ENCODE measurements at places on chromosomes 5 and 9.

DNA sequence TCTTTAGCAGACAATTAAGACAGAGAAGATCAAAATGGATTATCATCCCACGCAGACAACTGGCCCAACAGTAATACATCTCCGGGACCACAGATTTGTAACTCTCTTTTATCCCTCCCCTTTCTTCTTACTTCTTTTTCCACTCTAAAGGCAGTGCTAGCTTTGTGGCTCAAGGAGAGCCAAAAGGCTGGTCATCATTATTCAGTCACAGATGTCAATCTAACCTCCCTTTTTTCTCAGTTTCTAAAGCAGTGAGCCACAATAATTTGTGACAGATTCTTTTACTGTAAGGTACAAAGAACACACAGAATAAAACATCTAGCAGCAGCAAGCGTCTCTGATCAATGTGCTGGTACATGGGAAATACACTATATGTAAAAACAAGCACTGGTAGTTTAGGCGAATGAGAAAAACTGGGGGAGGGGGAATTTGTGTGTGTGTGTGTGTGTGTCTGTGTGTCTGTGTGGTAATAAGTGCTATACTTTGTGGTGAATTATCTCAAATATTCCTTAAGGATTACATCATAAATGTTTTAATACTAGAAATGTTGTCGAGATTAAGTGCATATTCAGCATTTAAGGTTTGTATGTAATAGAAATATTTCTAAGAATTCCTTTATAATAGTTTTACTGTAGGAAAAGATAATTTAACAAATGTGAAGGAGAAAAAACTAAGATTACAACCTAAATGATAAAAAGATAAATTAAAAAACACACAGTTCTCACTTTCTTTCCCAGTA is 140.2 kb downstream of the DENND1A start:
- DNase-seq = no peak

DNA sequence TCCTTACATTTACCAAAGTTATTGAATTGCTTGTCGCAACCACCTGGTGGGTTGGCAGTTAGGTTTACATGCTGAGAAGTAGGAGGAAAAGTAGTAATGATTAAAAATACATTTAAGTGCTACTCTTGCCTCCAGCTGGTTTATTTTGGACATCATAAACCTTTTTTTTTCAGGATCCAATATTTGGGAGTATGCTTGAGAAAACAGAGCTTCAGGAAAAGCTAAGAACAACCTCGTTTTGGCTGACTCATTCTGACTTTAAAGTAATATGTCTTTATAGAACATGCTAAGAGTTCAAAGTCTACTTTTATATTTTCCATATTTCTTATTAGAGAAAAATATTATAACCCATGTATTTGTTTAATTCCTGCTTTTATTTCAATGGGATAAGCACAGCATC is 41.7 kb upstream of the BNC2 start:
- no peak for DNase-seq

- no peak for DNase-seq
These were observed 65.0 kb upstream of the SUB1 start for GRCh38 chr5:32520356-32520755.

GRCh38 chr9:73805853-73806458 is 654.3 kb downstream of the ANXA1 start:
- no peak for DNase-seq

DNA sequence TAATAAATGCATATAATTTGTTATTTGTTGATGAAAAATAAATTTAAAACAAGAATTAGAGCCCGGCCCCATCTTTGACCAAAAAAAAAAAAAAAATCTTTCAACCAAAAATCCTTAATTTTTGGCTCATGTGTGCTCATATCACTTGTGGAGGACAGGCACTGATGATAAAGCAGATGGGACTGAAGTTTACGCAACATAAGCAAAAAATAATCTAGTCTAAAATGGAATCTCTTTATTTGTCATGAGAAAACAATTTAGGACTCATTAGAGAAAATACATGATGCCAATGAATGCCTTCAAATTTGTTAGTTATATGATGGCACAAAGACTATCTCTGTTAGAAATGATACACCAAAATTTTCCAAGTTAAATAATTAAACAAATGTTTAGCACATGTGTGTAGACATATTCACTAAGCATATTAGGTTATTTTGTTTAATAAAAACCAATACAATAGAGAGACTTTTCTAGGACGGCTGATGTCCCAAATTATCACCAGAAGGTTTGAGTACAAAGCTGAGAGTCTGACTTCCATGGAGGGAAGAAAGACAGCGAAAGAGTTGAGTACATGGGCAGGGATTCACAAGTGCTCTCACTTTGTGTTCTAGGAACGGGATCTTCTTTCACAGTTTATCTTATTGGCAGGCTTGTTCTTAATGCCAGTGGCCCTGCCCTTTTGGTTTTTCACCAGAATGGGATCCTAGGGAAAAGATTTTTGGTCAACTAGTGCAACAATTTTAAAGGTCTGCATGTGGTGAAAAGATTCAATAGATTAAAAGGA is 621.4 kb downstream of the RAB3C start:
- no peak for DNase-seq
